ENCODE measurements at places on chromosomes 3 and 15. TPM values are rescaled to one million over a fixed set of nuclear protein-coding genes. Genes with fewer than 3 reads are reported as not detected.
A peak's percentile ranks its signal among the peaks of the same experiment; 100 is the strongest.

Gene CGNL1
- total RNA-seq, result 5.7 TPM

Gene DNAJC19
- total RNA-seq, result 39.9 TPM

DNA sequence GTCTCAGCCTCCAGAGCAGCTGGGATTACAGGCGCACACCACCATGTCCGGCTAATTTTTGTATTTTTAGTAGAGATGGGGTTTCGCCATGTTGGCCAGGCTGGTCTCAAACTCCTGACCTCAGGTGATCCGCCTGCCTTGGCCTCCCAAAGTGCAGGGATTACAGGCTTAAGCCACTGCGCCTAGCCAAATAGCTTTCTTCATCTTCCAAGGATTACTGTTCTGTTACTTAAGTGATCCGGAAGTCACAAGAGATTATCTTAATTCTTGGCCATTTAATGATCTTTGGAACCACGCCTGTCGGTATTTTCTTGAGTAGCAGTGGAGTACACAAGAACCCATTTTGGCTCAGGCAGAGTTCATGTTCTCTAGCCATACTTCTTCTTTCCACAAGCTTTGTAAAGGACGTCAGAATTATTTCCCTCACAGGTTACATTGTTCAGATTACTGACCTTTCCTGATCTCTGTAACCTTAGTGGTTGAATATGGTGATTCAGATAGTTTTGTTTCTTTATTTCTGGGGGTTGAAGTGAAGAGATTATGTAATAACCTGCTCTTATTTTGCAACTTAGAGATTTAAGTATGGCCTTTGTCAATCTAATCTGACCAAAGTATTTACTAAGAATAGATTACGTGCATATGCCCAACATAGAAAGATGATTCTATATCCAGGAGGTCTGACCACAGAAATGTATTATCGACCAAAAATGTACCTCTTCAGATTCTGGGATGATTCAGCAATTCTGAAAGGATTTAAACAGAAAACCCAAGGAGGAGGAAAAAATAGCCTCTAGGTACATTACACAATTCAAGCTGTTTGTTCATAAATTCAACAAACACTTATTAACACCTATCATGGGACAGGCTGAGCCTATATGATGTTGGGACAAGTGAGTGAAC lies 132.2 kb downstream of the GREM1 start:
- DNase-seq, result no peak

- no peak for DNase-seq
Observed at GRCh38 chr3:133505813-133506212, 67.7 kb upstream of the CDV3 start.

GRCh38 chr3:38479431-38480092 lies 16.6 kb upstream of the EXOG start:
- DNase-seq, result peak; percentile 65

- DNase-seq, result no peak
Observed at GRCh38 chr3:119073258-119074001, 38.8 kb upstream of the IGSF11 start.

DNA sequence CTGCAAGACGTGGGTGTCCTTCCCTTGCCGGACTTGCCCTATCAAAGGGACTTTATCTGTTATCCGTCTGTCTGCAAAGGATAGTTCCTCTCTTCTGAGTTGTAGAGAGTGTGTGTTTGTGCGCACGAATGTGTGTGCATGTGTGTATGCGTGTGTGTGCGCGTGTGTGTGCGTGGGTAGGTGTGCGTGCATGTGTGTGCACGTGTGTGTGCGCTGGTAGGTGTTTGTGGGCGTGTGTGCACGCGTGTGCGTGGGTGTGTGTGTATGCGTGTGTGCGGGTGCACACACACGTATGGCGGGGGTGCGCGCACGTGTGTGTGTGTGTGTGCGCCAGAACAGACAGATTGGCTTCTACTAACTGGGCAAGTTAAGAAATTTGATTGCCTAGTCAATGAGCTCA lies 4.1 kb upstream of the BMF start:
- no peak for DNase-seq

DNA sequence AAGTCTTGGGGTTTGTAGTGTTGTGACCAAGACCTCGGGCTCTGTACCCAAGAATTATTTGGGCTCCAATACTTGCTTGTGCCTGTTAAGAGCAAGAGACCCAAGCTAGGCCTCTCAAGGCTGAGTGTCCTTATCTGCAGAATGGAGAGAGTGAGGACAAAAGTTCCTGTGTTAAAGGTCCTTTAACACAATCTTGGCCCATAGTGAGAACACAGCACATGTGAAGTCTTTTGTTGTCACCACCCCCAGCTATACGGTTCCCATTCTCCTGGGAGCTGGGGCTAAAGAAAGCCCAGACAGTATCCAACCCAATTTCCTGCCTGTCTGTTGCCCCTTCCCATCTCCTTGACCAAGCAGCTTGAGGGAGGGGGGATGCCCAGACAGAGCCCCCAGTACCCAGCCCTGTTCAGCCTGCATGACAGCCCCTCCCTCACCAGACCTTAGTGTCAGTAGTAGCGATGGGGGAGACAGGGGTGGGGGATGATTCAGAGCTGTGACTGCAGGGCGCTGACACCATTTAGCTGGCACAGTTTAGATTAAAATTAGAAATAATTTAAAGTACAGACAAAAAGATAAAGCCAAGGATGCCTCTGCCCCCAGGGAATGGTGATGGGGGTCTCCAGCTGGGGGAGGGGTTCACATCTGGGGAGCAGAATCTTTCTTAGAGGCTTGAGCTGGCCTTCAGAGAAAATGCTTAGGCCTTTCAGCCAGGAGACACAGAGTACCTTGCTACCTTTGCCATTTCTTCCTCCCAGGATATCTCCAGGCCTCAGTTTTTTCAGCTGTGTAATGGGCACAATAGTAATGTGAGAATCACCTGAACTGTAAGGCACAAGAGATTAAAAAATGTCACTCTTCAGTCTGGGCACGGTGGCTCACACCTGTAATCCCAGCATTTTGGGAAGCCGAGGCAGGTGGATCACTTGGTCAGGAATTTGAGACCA lies 2.7 kb downstream of the PRKCD start:
- DNase-seq, result no peak

GRCh38 chr15:92101708-92102394 lies 248.3 kb downstream of the SLCO3A1 start:
- no peak for DNase-seq

DNA sequence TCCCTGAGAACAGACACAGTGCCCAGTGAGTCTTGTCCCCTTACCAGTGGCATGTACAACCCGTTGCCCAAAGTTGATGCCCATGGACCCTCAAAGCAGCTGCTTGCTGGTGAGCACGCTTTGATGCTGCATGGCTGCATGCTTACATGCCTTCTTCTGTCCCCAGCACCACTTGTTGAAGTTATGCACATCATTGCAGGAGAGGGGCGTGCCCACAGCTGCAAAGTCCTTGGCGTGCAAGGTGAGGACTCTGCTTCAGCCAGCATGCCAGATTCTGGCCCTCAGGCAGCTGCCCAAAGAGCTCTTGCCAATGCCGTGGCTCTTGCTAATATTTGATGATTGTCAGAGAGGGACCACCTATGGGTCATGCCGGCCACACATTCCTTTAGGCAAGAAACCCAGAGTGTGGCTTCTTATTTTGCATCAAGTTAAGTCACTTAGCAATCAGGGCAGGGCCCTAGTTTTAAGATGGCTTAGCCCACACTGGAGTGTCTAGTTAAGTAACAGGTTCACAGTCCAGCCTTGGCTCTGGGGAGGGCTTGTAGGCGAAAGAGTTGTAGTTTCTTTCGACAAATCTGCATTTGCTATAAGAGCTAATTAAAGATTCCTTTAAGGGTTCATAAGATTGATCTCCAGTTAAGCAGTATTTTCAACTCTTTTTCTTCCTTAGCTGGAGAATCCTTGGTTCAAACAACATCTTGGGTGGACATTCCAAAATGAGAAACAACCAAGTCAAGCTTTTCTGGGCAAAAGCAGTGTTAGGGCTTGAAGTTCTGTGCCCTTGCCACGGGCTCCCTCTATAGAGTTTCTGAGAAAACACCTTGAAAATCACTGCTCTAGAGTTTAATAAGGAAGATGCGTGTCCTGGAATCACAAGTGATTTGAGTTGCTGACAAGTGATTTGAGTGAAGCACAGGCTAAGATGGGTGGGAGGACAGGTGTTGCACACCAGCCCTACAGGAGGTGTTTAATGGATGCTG lies 128.6 kb downstream of the SLCO3A1 start:
- DNase-seq, result no peak

- DNase-seq, result no peak
Observed at GRCh38 chr3:154135511-154136173, 14.5 kb downstream of the ARHGEF26 start.

All from frontal cortex (tissue), 4 donors.